NCI-H187 treated with DMSO at 0.1 percent for 48 hours (cell line): ENCODE measurements at places on chromosomes 13 and 19.

- DNase-seq: no peak
Observed at GRCh38 chr19:1028062-1028926, 1.9 kb downstream of the CNN2 start.

- no peak for DNase-seq
Observed at GRCh38 chr13:29925457-29926097, 75.2 kb upstream of the UBL3 start.

DNA sequence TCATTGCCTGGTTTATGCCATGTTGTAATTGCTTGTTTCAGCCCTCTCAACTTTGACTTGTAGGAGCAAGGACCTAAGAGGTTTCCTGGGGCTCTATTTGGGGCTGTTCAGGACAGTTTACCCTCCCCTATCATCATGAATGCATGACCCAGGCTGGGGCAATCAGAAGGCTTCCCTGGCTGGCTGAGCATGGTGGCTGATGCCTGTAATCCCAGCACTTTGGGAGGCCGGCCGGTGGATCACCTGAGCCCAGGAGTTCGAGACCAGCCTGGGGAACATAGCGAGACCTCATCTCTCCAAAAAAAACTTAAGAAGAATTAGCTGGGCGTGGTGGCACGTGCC lies 6.1 kb upstream of the LSM4 start:
- DNase-seq: no peak

- no peak for DNase-seq
Observed at GRCh38 chr13:39501702-39502324, 101.2 kb downstream of the LHFPL6 start.

DNA sequence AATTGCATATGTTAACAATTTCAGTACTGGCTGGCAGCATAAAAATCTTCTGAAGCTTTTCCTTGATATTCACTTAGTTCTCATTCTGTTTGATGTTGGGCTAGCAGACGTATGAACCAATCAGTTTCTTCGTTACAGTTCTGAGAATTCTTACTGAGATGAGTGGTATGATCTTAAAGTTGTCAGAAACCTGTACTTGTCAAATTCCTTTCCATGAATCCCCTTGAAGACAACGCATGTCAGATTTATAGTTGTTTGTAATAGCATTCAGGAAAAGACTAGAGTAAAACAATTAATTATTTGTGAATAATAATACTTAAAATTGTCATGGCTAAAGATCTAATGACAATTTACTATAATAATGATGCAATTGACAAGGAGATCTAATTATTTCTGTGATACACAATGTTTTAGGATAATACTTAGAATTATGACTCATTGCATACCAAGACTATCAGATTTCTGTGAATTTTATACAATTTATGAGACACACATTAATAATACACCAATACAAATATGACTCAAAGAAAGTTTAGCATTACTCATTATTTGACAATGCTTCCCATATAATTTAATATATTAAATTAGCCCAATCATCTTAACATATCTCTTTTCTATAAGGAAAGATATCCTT lies 447.2 kb downstream of the RFC3 start:
- DNase-seq: no peak

DNA sequence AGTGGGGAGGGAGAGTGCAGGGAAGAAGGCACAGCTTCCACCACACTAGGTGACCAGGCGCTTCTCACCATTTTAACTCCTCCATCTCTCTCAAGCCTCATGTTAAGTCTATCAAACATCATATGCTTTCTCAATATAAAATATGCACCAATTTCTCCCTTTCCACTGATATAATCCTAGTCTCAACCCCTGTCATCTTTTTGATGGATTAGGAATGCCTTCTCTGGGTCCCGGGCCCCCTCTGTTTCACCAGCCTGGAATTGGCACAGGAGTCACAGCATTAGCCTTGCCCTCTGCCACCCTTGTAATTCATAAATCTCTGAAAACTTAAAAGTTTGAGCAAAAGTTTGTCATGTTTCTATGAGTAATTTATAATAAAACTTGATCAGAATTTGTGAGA lies at the start of gene ZSCAN4:
ZSCAN4 (plus strand) TSS at position 301 of the 400 bp plus-strand sequence. CDS start 7,211 bp downstream, outside the sequence.
- no peak for DNase-seq

- no peak for DNase-seq
Observed at GRCh38 chr19:10551698-10552301, 8.1 kb downstream of the ATG4D start.

DNA sequence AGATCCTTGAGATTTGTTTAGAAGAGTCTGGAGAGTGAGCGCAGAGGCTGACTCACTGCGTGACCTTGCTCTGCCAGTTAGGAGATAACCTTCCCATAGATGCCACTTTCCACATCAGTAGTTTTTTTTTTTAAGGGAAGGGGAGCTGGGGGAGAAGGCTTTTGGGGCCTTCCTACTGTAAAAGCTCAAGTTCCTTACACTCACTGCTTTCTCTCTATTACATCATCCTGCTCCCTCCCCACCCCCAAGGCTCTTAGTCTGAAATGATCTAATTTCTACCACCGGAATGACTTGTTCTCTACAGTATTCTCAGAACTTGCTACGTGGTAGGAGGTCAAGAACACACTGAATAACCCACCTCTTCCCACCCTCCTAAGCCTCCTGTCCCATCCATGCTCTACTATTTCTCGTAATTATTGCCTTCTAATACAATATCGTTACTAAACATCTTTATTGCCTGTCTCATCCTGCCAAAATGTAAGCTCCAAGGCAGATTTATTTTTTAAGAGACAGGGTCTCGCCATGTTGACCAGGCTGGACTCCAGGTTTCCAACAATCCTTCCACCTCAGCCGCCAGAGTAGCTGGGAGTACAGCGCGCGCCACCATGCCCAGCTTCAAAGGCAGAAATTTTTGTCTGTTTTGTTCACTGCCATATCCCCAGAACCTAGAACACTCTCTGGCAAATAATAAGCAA lies 1.2 kb downstream of the LONP1 start:
- DNase-seq: no peak

DNA sequence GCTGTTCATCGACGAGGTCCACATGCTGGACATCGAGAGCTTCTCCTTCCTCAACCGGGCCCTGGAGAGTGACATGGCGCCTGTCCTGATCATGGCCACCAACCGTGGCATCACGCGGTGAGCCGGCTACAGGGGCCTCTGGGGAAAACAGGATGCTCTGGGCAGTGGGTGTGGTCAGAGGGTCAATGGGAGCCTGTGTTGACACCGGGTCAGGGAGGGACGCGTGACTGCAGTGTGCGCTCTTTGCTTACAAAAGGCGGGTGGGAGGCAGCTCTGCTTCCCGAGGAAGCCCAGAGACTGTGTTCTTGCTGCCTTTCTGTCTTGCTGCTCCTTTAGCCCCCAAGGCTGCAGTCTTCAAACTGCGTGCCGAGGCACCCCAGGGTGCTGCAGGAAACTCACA lies 5.7 kb downstream of the LHB start:
- no peak for DNase-seq

DNA sequence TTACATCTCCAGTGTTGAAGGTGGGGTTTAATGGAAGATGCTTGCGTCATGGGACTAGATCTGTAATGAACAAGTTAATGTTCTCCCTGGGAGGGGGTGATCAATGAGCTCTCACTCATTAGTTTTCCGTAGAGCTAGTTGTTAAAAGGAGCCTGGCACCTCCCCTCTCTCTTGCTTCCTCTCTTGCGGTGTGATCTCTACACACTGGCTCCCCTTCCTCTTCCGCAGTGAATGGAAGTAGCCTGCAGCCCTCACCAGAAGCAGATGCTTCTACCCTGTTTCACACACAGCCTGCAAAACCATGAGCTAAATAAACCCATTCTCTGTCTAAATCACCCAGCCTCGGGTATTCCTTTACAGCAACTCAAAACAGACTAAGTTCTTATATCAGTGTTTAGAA lies 318.8 kb downstream of the SLITRK1 start:
- no peak for DNase-seq

DNA sequence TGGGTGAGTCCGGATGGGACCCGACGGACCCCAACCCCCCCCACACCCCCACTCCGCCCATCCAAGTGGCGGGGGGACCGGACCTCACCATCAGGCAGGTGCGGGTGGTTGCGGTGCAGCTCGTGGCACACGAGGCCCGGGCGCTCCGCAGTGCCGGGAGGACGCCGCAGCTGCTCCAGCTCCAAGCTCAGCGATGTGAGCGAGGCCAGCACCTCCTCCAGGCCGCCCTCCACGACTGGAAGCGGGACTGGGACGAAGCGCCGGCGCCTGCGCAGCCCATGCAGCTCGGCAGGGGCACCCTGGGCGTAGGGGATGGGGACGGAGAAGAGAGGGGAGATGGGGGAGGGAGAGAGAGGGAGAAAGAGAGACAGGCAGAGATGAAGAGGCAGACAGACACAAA lies 30.1 kb upstream of the OLFM2 start:
- DNase-seq: no peak

GRCh38 chr19:19034204-19034624 lies 811 bp downstream of the ARMC6 start:
- peak; percentile 21 for DNase-seq

- peak; percentile 13 for DNase-seq
Observed at GRCh38 chr13:35164324-35164932, 222.4 kb downstream of the NBEA start.

DNA sequence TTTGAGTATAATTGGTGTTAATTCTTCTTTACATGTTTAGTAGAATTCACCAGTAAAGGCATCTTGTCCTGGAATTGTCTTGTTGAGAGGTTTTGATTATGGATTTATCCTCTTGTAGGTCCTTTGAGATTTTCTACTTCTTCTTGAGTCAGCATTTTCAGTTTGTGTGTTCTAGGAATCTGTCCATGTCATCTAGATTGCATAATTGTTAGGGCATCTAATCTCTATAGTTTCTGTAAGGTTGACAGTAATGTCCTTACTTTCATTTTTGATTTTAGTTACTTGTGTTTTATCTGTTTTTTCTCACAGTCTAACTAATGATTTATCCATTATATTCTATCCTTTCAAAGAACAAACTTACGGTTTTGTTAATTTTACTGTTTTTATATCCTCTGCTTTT lies 492.0 kb downstream of the FGF9 start:
- no peak for DNase-seq

- DNase-seq: no peak
Observed at GRCh38 chr19:38049105-38049649, 142.2 kb downstream of the SIPA1L3 start.

DNA sequence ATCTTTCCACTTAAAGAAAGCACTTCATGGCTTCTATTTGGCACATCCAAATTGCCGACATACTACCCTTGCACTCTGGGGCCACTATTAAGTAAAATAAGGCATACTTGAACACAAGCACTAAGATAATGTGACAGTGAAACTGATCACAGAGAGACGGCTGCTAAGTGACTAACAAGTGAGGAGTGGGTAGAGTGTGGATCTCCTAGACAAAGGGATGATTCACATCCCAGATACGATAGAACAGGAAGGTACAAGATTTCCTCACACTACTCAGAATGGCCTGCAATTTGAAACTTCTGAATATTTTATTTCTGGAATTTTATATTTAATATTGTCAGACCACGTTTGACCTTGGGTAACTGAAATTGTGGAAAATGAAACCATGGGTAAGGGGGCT lies 1721.8 kb upstream of the SPRY2 start:
- no peak for DNase-seq

GRCh38 chr13:50670847-50671496 lies 172.5 kb downstream of the DLEU7 start:
- no peak for DNase-seq

- no peak for DNase-seq
Observed at GRCh38 chr19:4350726-4351125, 7.4 kb downstream of the MPND start.

GRCh38 chr13:53311561-53311960 lies 282.9 kb downstream of the OLFM4 start:
- no peak for DNase-seq

DNA sequence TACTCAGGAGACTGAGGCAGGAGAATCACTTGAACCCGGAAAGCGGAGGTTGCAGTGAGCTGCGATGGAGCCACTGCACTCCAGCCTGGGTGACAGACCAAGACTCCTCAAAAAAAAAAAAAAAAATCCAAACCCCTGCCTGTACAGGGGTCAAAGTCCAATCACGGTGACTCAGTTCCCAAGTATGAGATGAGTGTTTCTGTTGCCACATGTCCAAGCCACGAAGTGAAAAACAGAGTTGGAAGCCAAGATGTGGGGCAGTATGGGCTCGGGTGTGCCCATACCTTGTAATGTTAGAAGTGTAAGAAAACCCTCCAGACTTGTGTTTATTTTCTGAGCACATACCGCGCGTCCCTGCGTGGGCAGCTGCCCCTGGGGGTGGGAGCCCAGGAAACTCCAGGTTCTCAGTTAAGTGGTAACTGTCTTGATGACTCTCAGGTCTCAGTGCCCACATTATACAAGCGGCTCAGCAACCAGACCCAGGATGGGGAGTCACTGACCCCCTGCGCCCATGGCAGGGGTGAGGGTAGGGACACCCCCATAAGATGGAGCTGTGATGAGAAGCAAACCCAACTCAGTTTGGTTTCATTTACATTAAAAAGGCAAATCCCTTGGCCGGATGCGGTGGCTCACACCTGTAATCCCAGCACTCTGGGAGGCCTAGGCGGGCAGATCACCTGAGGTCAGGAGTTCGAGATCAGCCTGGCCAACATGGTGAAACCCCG lies 1.2 kb upstream of the GPX4 start:
- DNase-seq: no peak

- no peak for DNase-seq
Observed at GRCh38 chr13:40394304-40394985, 272.0 kb downstream of the FOXO1 start.

DNA sequence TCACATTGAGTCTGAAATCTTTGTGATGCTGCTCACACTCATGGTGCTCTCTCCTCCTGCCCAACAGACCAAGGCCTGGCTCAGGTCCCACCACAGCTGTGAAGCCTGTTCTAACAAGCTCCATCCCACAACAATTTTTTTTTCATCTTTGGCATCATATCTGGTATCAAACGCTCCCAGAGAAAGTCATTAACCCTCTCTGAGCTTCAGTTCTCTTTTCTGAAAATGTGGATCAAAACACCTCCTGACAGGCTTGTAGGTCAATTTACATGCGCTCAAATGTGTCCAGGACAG lies 224.4 kb downstream of the LACC1 start:
- DNase-seq: no peak

- no peak for DNase-seq
Observed at GRCh38 chr13:65857942-65858565, 1372.1 kb downstream of the PCDH9 start.

- no peak for DNase-seq
Observed at GRCh38 chr13:45406421-45406820, 11.8 kb downstream of the SLC25A30 start.

DNA sequence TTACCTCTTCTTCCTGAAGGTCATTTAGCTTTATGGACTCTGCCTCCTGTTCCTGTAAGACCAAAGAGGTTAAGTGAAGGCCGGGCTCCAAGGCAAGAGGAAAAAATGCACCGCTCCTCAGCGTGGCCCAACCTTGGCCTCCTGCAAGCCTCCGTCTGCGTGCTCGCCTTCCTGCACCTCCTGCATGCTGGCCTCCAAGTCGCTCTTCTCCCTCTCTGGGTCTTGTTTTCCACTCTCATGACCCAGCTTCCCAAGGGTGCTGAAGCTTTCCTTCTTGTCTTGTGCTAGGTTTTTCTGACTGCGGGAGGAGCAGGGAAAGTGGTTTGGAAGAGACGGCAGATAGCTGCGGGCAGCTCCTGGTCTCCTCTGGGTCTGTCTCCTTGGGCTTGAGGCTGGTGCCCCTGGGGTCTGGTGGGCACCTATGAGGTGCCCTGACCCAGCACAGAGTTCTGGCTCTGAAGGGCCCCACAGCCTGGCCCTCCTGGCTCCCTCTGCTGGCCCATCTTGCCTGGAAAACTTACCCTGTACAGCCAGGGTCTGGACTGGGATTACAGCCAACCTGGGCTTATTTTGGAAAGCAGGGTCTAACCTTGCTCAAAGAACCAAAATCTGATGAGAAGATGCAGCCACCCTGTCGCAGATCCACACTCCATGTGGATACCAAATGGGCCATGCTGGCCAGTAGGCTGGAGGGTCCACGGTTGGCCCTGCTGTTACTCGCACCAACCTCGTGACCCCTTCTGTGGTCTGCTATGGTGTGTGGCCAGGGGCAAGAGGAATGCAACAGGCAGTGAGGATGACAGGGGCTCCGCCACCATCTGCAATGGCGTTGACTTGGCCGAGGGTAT lies 5.2 kb downstream of the C13orf46 start:
- no peak for DNase-seq
